Bronchial smooth muscle cell (primary cell): ENCODE measurements at places on chromosomes 5 and 9. TPM values are rescaled to one million over a fixed set of nuclear protein-coding genes. Genes with fewer than 3 reads are reported as not detected.

PNPLA7 gene
- total RNA-seq, result 1.8 and 3.0 TPM in 2 replicates

MARCHF11 gene
- total RNA-seq, result not detected in 2 replicates

FSTL4 gene
- 0.26 TPM in 1 of 2 replicates, not detected in the other for total RNA-seq

NR6A1 gene
- 0.26 and 0.47 TPM in 2 replicates for total RNA-seq

SARDH gene
- 3.0 and 4.6 TPM in 2 replicates for total RNA-seq

CCDC187 gene
- under 0.01 TPM in 2 replicates for total RNA-seq

SLC6A18 gene
- not detected in 2 replicates for total RNA-seq

GPR21 gene
- 0.69 and 1.1 TPM in 2 replicates for total RNA-seq

FOXD4L3 gene
- not detected in 2 replicates for total RNA-seq

TIMD4 gene
- not detected in 2 replicates for total RNA-seq

PCDHB7 gene
- total RNA-seq, result 0.32 and 0.60 TPM in 2 replicates

DBH gene
- total RNA-seq, result not detected in 2 replicates

GABBR2 gene
- 0.43 TPM in 1 of 2 replicates, not detected in the other for total RNA-seq

PCDHB4 gene
- 0.94 TPM in 1 of 2 replicates, not detected in the other for total RNA-seq

KCTD16 gene
- total RNA-seq, result 0.26 and 0.47 TPM in 2 replicates

ADGRV1 gene
- 0.16 and 0.17 TPM in 2 replicates for total RNA-seq

PCDHGB4 gene
- total RNA-seq, result 26.7 and 34.0 TPM in 2 replicates

ADGRD2 gene
- not detected in 2 replicates for total RNA-seq

DNAH5 gene
- 0.47 and 0.60 TPM in 2 replicates for total RNA-seq

RGP1 gene
- total RNA-seq, result 10.2 and 10.6 TPM in 2 replicates

SLC31A2 gene
- 5.2 and 6.8 TPM in 2 replicates for total RNA-seq

SHC3 gene
- total RNA-seq, result 20.9 and 38.0 TPM in 2 replicates

RNF183 gene
- not detected in 2 replicates for total RNA-seq

NAIF1 gene
- 12.3 and 17.8 TPM in 2 replicates for total RNA-seq

PTPRD gene
- total RNA-seq, result 1.7 and 13.1 TPM in 2 replicates

SEMA5A gene
- 6.1 and 9.9 TPM in 2 replicates for total RNA-seq

ACSL6 gene
- under 0.01 and 0.17 TPM in 2 replicates for total RNA-seq

IL7R gene
- total RNA-seq, result 0.17 and 0.79 TPM in 2 replicates

QRFP gene
- not detected in 2 replicates for total RNA-seq

PCDHGA4 gene
- total RNA-seq, result 1.1 and 4.7 TPM in 2 replicates

C5orf58 gene
- total RNA-seq, result not detected in 2 replicates

SLC27A6 gene
- not detected in 2 replicates for total RNA-seq

FAT2 gene
- total RNA-seq, result under 0.01 and 0.09 TPM in 2 replicates

CNTNAP3 gene
- 0.94 and 3.5 TPM in 2 replicates for total RNA-seq

NTMT1 gene
- 25.1 and 32.6 TPM in 2 replicates for total RNA-seq

PCDHA12 gene
- under 0.01 TPM in 2 replicates for total RNA-seq

PCDHGA3 gene
- 1.0 and 1.9 TPM in 2 replicates for total RNA-seq

MINAR2 gene
- not detected in 2 replicates for total RNA-seq

FOXD4L5 gene
- 0.09 and 0.16 TPM in 2 replicates for total RNA-seq
